ENCODE measurements at places on chromosomes 6 and 20.

DNA sequence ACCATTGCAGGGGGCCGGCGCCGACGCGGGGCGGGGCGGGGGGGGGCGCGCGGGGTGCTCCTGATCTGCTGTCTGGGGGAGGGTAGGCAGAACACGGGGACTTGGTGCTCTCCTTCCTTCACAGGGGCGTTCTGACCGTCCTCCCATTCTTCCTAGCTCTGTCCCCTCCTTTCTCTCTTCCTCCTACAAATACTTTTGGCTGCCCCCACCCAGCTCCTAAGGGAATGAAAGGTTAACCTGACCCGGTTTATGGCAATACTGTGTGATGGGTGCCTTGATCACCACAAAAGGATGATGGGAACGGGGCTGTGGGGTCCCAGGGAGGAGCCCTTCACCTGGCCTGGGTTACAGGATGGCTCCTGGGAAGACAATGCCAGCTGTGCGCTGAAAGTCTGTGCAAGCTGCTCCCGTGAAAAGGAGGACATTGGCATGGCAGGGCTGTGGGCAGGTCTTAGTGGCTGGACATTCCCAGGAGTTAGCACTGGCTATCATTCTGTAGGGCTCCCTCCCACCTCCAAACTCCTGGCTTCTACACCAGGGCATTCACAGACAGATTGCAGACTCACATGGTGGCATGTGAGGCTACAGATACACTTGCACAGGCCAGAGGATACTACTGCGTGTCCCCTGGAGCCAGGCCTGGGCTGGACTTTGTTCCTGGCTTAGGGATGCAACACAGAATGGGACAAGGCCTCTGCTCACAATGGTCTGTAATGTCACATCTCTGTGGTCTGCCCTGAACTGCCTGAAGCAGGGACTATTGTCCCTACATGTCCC lies 1.9 kb upstream of the TPD52L2 start:
- no peak for DNase-seq

DNA sequence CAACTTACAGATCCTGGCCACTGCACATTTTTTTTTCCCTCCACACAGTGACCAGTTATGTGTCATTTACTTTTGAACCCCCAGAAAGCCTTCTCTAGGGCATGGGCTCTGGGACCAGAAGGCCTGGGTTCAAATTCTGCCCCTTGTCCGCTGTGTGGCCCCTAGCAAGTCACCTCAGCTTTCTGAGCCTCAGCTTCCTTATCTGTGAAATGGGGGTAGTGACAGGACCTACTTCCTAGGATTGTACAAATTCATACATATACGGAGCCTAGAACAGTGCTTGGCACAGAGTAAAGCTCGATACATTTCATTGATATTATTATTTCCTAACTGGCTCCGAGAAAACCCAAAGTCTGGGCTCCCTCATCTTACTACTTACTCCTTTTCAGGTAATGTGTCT lies 1.6 kb downstream of the BPI start:
- no peak for DNase-seq

DNA sequence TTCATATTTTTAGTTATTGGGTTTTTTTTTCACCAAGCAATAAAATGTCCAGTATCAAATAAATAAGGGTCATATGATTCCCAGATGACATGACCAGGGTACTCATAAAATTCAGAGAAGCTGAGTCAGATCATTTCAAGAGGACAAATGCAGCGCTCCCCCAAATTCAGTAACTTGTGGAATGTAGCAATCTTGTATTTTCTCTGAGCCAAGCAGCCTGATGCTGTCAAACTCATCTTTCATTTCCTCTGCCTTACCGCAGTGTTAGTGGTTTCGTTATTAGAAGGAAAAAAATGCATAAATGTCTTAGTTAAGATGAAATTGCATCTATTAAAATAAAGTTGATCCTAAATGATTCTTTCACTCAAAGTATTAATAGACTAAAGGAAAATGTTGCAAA lies 57.8 kb upstream of the EDN1 start:
- no peak for DNase-seq

DNA sequence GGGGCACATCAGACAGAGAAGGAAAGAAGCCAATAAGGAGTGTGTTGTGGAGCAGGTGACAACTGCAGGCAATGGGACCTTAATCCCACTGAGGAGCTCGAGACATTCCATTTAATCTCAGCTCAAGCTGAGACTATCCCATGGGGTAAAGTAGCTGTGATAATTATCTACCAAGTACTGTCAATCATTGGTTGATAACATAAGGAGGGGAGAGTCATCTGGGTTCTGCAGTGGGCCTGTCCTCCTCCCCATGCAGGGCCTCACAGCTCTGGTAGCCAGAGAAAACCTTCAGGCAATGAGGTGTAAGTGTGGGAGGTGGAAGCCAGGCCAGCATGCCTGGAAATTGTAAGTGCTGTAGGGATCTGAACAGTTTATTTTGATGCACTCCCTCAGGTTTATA lies 375.0 kb upstream of the ARID1B start:
- no peak for DNase-seq

GRCh38 chr20:37298190-37298939 lies 8.9 kb downstream of the MANBAL start:
- no peak for DNase-seq

GRCh38 chr6:168427184-168427583 lies 13.8 kb upstream of the SMOC2 start:
- DNase-seq: no peak

GRCh38 chr6:52662031-52662430 lies 8.9 kb upstream of the TMEM14A start:
- DNase-seq: no peak

- DNase-seq: no peak
These were observed 24.4 kb downstream of the GRIK2 start for GRCh38 chr6:101417900-101418299.

DNA sequence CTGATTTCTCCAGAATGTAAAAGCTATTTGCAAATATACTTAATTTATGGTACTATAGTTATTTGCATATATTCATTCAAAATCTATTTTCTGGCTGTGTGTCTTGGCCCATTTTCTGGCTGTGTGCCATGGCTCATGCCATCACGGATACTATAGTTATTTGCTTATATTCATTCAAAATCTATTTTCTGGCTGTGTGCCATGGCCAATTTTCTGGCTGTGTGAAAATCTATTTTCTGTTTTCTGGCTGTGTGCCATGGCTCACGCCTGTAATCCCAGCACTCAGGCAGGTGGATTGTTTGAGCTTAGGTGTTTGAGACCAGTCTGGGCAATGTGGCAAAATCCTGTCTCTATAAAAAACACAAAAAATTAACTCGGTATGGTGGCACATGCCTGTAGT lies 28.9 kb upstream of the RIPK1 start:
- no peak for DNase-seq

- no peak for DNase-seq
These were observed 101.3 kb downstream of the OR2B2 start for GRCh38 chr6:27810768-27811450.

- DNase-seq: no peak
These were observed 30.5 kb upstream of the XRN2 start for GRCh38 chr20:21272679-21273078.

DNA sequence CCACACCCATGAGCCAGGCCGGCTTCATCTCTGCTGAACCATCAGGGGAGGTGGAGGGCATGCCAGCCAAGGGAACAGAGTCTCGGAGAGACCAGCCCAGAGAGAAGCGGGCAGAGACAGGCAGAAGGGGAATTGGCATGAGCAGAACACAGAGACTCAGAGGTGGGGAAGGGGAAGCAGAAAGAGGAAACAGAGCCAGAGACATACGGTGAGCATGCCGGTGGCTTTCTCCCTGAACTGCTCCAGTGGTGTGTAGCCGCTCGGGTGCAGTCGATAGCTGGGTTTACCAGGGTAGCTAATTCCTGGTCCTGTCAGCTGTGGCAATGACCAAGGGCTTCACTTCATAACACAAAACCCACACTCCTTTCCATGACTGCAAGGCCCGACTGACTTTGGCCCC lies 83.6 kb upstream of the CCDC167 start:
- no peak for DNase-seq

- DNase-seq: no peak
These were observed 41.1 kb upstream of the SLCO4A1 start for GRCh38 chr20:62601172-62601571.

- DNase-seq: no peak
These were observed 76.2 kb downstream of the MAP3K4 start for GRCh38 chr6:161067749-161068148.

DNA sequence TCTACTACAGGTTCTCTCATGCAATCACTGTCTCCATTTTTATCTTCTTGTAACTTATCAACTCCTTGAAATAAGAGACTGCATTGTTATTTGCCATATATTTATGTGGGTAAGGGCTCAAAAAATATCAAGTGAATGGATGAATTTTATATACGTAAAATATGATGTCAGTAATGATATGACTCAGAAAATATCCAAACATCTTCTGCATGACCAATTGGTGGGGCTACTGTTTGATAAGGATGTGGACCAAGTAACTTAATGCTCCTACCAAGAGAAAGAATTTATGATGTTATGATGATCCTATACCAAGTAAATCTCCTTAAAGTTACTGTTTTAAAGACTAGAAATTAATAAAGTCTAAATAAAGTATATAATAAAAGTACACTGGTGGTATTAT lies 103.7 kb downstream of the OGFRL1 start:
- DNase-seq: no peak

DNA sequence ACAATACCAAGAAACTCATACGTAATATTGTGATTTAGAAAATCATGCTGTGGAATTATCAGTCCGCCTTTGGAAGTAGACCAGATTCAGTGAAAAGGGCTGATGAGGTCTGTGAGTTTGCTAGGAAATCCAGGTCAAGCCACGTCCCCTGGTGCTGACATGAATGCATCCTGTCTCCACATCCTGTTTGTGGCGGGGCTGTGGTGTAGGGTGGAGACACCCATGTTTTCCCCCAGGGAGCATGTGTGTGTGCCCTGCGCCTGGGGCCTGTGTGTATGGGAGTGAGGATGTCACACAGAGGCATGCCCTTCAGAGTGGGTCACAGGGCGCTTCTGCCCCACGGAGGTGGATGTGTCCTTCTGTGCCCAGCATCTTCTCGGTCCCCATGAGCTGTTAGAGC lies 109.1 kb downstream of the SASH1 start:
- no peak for DNase-seq

DNA sequence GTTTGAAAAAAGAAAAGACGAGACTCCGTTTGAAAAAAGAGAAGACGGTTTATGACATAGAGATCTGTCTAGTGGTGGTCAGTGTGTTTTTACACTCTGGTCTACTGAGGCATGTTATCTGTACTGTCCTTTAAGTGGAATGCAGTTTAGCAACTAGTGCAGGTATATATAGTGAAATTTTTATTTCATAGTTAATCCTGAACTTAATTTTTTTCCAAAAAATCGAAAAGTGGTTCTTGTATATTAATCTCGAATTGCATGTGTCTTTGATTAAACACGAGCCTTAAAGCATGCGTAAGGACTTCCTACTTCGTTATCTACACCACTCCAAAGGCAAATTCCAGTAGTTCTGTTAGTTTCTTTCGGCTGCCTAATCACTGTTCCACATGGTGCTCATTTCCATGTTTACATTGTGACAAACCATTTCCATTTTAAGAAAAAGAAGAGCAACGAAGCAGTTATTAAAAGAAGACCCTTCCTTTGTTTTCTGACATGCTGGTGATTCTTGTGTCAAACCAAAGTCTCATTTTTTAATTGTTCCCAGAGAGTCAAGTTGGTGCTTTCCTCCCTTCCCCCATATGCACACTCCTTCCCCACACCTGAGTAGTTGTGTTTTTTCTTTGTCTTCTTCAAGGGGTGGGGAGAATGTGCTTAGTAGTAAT lies 2.3 kb downstream of the SNX9 start:
- DNase-seq: no peak

DNA sequence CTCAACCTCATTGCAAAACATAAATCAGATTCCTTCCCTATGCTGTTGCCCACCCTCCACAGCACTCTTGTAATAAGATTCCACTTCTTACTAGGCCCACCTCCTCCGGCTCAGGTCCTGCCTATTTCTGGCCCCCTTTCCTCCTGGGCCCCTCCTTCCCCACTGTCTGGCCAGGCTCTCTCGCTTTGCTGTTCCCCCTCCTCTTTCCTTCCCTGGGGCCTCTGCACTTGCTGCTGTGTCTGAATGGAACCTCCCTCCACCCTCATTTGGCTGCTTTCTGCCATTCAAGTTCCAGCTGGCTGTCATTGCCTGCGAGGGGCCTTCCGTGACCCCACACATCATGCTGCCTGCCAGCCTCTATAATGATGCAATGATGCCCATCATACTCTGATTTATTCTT lies 38.9 kb downstream of the ARHGAP40 start:
- DNase-seq: no peak

- DNase-seq: no peak
These were observed 51.9 kb downstream of the ERMARD start for GRCh38 chr6:169803271-169803811.

DNA sequence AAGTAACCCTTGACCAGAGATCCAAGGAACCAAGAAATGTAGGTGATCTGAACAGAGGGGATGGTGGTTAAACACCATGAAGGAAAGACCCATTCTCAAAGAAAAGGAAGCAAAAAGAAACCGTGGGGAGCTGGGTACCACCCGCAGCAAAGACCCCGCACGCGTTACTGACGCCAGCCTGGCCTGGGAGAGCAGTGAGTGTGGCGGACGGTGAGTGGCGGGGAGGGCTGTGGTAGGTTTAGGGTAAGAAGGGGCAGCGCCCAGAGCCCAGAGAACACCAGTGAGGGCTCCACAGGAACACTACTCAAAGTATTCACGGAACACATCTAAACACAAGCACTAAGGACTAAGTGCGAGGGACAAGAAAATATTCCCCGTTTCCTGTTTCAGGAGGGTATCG lies 4.2 kb downstream of the GMEB2 start:
- DNase-seq: no peak

- DNase-seq: no peak
These were observed 53.7 kb upstream of the MPC1 start for GRCh38 chr6:166436195-166437139.

- no peak for DNase-seq
These were observed 51.1 kb downstream of the MYLIP start for GRCh38 chr6:16179970-16180431.

GRCh38 chr6:159532155-159532554 lies 160.9 kb downstream of the SOD2 start:
- DNase-seq: no peak

GRCh38 chr6:91387290-91388059 lies 800.6 kb upstream of the MAP3K7 start:
- DNase-seq: no peak

GRCh38 chr6:32410906-32411305 lies 3.9 kb upstream of the BTNL2 start:
- no peak for DNase-seq

- DNase-seq: no peak
These were observed 284.8 kb downstream of the BTBD9 start for GRCh38 chr6:38354905-38355304.

DNA sequence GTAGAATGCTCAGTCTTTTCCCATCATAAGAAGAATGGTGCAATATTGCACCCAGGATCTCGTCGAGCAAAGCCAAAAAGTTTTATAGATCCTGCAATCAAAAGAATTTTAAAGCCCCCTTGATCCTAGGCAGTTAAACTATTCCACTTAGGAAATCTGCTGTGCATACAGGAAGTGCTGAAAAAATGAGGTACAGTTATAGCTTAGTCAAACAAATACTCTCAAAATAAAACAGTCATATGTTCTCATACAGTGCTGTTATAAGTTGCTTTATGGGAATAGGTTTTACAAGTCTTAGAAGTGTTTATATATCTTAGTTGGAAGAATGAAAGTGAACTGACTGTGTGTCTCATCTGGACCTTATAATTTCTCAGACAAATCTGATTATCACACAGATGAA lies 232.6 kb upstream of the RAB32 start:
- DNase-seq: no peak

- no peak for DNase-seq
These were observed 141.6 kb upstream of the AKAP12 start for GRCh38 chr6:151098166-151098565.
